ENCODE measurements at places on chromosomes 7 and 10.

- DNase-seq, result no peak
Observed at GRCh38 chr10:33781606-33782395, 447.3 kb upstream of the NRP1 start.

DNA sequence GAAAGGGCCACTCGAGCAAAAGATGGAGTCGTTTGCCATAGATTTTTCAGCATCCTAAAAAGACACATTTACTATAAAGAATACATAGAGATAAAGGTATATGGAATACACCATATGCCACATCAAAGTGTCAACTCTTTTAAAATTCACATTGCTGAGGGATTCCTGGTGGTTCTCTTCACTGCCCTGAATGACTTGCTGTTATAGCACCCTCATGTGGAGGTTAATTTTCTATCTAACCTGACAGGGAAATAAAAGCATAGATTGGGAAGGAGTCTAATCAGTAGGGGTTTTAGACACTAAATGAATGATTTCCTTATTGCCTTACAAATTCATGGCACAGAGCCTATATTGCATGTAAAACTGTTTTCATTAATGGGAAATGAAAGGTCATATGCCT, 25.9 kb downstream of the DNAH11 start:
- no peak for DNase-seq

DNA sequence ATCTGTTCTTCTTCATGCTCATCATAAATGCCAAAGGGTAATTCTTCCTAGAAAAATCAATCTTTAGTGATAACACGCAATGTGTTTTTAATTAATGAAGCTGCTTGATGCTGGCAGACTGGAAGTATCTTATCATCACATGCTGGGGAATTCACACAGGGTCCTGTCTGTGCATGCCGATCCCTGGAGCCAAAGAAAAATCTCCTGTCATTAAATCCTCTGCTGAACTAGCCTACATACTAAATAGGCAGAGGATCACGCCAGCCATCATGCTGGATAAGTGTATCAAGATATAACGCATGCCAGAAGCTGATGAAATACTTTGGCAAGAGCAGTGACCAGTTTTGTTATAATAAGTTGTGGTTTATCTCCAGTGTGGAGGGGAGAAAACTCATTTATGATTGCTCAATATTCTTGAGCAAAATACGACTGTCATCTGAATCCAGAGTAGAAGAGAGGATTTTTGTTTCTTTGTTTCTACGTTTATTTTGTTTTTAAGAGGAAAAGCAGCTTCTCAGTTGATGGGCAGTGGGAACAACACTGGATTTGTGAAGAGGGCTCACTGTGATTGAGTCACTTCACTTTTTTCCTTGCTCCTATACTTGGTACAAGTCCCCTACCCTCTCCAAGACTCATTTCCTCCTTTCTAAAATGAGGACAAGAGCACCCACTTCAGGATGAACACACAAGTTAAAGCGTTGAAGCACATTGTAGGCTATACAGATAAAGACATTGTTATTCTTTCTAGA, 649.1 kb downstream of the TNS3 start:
- DNase-seq, result no peak

DNA sequence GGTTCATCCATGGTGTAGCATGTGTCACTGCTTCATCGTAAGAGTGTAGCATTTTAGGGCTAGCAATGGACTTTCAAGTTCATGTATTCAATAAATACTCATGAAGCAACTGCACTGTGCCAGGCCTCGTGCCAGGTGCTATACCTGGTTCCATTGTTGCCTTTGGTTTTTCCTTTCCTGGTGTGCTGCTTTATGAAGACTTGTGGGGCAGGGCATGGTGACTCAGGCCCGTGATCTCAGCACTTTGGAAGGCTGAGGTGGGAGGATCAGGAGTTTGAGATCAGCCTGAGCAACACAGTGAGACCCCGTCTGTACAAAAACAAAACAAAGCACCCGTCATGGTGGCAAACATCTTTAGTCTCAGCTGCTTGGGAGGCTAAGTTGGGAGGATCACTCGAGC, 2.2 kb upstream of the CPA4 start:
- DNase-seq, result no peak

- no peak for DNase-seq
Observed at GRCh38 chr7:139075871-139076686, 33.4 kb downstream of the ZC3HAV1 start.

GRCh38 chr7:115973406-115973805, 57.2 kb downstream of the TFEC start:
- DNase-seq, result no peak

DNA sequence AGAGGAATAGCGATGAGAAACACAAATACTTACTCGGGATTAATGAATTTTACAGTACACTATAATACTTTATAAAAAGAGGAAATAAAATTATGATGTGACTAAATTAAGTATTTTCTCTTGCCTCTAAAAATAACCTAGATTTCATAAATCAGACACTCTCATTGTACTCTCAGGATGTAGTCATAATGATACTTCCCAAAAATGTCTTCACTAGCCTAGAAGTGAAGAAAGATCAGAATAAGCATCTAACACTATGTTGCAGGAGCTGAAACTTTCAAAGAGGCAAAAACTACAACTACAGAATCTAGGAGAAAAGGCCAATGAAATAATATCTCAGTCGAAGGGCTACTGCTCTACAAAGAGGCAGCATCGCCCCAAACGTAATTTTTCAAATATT, 49.4 kb downstream of the DNAJC1 start:
- no peak for DNase-seq

Data from stimulated activated CD4-positive, alpha-beta T cell treated with anti-CD3 and anti-CD28 coated beads, Interleukin-12 subunit alpha, Interleukin-12 subunit beta, amount 100 ng/mL, for 24 hours (primary cell).